ENCODE measurements at places on chromosomes 12 and 14. TPM values are rescaled to one million over a fixed set of nuclear protein-coding genes. Genes with fewer than 3 reads are reported as not detected.

DNA sequence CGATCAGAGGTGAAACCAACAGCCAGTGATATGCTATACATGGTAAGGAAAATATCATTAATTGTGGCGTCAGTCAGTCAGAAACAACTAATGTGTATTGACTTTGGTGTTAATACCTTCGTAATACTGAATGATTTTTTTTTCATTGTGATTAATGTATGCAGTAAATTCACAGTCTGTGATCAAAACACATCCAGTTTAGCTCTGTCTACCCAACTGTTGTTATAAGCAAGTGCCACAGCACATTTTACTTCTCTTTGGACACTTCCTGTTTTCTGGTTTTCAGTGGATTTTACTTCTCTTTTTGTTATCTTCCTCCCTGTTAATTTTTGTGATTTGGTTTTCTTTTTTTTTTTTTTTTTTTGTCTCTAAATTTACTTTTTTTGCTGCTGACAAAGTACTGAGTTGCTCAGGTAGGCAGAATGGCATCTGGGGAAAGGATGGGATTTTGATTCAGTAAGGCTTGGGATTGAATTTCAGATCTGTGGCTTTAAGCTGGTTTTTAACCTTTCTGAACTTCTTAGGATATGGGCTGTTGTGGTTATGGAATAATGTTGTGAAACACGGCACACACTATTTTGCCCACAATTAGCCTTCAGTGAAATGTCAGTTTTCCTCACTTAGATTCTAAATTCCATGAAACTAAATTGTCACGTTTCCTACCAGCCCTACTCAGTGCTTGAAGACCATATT is 604 bp downstream of the GLIPR1 start:
- H3K36me3 ChIP-seq = no peaks in the 10 kb centered on the region
- H3K27me3 ChIP-seq = no peaks in the 10 kb centered on the region
- peaks cover 59% of the 10 kb centered on the region for H3K4me1 ChIP-seq
- no peak for DNase-seq

DNAI7 gene
- polyA plus RNA-seq = not detected

DNA sequence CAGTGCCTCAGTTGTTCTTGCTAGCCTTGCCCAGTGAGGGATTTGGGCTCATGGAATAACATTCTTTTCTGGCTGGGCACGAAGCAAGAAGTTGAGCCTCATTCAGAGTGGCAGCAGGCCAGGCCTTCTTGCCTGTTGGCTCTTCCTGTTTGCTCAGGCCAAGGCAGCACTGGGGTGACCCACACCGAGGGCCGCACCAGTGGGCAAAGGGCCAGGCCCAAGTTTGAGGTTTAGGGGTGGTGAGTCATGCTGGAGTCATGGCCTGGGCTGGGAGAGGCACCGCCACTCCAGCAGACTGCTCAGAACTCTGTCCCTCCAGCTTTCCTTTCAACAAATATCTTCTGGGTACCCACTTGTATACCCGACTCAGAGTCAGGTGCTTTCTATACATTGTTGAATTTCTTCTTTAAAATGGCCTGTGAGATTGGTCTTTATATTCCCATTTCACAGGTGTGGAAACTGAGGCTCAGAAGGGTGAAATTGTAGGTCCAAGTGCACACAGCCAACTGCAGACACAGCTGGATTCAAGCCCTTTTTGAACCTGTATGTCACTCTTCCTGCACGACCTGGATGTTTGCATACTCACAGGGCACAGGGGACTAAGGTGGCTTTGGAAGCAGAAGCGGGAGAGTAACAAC is 279.4 kb downstream of the FOXN3 start:
- H3K27me3 ChIP-seq = no peaks in the 10 kb centered on the region
- H3K36me3 ChIP-seq = no peaks in the 10 kb centered on the region
- no peak overlapping the region for H3K4me3 ChIP-seq
- DNase-seq = no peak

- H3K4me1 ChIP-seq = no peaks in the 10 kb centered on the region
- no peaks in the 10 kb centered on the region for H3K36me3 ChIP-seq
- DNase-seq = no peak
- no peak overlapping the region for H3K27ac ChIP-seq
- no peak overlapping the region for H3K4me3 ChIP-seq
Measured at GRCh38 chr14:104172880-104173279, 34.5 kb downstream of the KIF26A start.

- no peaks in the 10 kb centered on the region for H3K4me1 ChIP-seq
- DNase-seq = no peak
- no peaks in the 10 kb centered on the region for H3K36me3 ChIP-seq
- H3K4me3 ChIP-seq = no peak overlapping the region
- H3K27me3 ChIP-seq = no peaks in the 10 kb centered on the region
Measured at GRCh38 chr12:70736351-70737133, 99.3 kb upstream of the PTPRB start.

WIF1 gene
- not detected for polyA plus RNA-seq

DERA gene
- 33.4 TPM for polyA plus RNA-seq

DNA sequence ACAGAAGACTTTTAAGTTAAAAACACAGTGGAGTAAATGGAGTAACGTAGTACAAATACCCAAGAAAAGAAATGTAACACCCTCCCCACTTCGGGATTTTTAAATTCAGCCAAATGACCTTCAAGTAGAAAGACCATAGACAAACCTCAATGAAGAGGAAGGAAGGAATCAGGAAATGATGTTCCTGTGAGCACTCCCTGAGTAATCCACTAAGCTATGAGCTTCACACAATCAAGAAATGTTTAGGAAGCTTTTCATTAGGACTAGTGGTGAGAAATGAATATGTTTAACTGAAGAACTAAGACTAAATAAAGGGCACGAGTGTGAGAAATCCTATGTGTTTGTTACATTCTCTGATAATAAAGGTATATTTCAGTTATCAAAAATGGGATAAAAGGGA is 10.1 kb downstream of the TCL1A start:
- H3K27me3 ChIP-seq = no peaks in the 10 kb centered on the region
- no peak for DNase-seq
- H3K36me3 ChIP-seq = no peaks in the 10 kb centered on the region
- H3K4me1 ChIP-seq = no peaks in the 10 kb centered on the region
- H3K4me3 ChIP-seq = no peak overlapping the region

DNA sequence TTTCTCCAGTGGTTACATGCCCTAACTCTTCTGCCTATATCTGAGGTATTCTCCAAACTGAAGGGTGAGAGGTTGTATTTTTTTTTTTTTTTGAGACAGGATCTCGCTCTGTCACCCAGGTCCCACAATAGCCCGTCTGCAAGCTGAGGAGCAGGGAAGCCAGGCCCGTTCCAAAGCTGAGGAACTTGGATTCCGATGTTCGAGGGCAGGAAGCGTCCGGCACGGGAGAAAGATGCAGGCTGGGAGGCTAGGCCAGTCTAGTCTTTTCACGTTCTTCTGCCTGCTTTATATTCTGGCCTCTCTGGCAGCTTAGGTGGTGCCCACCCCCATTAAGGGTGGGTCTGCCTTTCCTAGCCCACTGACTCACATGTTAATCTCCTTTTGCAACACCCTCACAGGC is 67.0 kb upstream of the DYNC1H1 start:
- H3K36me3 ChIP-seq = peaks cover 78% of the 10 kb centered on the region
- no peaks in the 10 kb centered on the region for H3K27me3 ChIP-seq
- no peaks in the 10 kb centered on the region for H3K4me1 ChIP-seq
- no peak overlapping the region for H3K4me3 ChIP-seq
- DNase-seq = no peak
- H3K27ac ChIP-seq = no peak overlapping the region

DNA sequence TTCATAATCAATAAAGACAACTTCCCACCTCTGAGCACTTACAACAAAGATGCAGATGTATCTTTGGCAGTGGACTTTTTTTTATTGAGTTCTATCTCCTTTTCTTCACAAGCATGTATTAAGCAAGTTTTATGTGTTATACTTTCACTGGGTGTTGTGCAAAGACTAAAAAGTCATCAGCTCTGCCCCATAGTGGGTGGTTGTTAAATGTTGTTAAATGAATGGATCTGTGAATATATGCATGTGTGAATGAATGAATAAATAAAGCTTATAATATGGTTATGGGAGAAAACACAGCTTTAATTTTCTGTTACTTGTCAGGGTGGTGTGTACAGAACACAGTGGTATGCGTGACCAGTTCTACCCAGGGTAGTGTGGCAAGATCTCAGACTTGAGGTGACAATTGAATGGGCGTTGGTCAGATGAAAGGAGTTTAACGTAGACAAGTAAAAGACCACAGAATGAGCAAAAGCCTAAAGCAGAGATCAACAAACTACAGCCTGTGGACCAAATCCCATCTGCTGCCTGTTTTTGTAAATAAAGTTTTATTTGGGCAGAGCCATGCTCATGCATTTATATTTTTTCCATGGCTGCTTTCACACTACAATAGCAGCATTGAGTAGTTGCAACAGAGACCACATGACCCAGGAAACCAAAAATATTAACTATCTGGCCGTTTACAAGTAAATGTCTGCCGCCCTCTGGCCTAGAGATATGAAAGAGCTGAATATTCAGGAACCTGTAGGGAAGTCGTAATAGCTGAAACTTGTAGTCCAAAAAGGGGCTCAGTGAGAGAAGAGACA is 207.4 kb upstream of the EEA1 start:
- H3K36me3 ChIP-seq = no peaks in the 10 kb centered on the region
- no peak overlapping the region for H3K27ac ChIP-seq
- no peak for DNase-seq
- no peaks in the 10 kb centered on the region for H3K4me1 ChIP-seq
- H3K4me3 ChIP-seq = no peak overlapping the region

CLEC9A gene
- not detected for polyA plus RNA-seq
